ENCODE measurements at places on chromosomes 6 and 20. TPM values are rescaled to one million over a fixed set of nuclear protein-coding genes. Genes with fewer than 3 reads are reported as not detected.

RAET1E gene
- not detected for total RNA-seq

KCNK5 gene
- not detected for total RNA-seq

LRP11 gene
- 29.9 TPM for total RNA-seq

WFDC12 gene
- total RNA-seq = not detected

SLC25A27 gene
- 3.4 TPM for total RNA-seq

ADGRF4 gene
- not detected for total RNA-seq
